ENCODE measurements at places on chromosomes 2 and 18.

GRCh38 chr18:36250827-36251226, 46.7 kb upstream of the FHOD3 start:
- DNase-seq, result no peak

DNA sequence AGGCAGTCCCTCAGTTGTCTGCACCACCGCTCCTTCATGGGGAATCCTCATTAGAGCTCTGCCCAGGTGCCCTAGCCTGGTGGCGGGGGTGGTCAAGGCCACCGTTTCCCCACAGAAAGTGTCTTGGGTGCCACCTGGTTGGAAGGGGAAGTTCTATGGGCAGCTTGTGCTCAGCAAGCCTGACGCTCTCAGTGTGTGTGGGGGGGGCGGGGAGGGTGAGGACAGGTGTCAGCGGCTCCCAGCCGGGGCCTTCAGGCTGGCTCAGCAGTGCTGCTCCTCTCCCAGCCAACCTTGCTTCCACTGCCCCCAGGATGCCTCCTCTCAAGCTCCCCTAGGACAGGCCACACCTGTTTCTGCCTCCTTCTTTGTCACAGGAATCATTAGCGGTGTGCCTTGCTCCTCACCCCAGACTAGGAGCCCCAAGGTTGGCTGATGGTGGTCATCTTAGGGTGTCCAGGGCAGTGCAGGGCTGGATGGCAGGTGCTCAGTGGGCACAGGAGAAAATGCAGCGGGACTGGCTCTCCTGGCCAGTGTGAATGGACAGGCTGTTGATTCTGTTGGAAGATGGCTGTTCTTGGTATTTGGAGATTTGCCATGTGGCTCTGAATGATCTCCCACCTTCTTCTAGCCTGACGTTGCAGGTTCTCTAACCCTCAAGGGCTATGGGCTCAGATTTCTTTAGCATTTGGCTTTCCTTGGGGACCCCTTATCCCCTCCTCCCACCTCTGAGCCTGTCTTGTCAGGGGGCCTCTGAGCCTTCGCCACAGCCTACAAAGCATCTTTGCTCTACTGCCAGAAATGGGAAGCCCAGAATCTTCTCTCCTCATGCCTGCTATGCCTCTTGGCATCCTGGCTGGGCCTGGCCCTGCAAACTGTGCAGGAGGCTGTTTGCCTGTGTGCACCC, 185.8 kb upstream of the HS6ST1 start:
- no peak for DNase-seq

GRCh38 chr2:68907232-68907919, 36.2 kb upstream of the BMP10 start:
- DNase-seq, result peak; percentile 21

GRCh38 chr2:11618708-11619062, 51.3 kb downstream of the NTSR2 start:
- DNase-seq, result no peak

GRCh38 chr2:176907341-176907740, 305.3 kb upstream of the HNRNPA3 start:
- DNase-seq, result no peak

- no peak for DNase-seq
These were observed 388.9 kb downstream of the ALK start for GRCh38 chr2:29532436-29532835.

- DNase-seq, result no peak
These were observed 598.6 kb downstream of the SLC4A3 start for GRCh38 chr2:220226076-220226475.

GRCh38 chr18:8808001-8808400, 102.6 kb downstream of the MTCL1 start:
- no peak for DNase-seq

DNA sequence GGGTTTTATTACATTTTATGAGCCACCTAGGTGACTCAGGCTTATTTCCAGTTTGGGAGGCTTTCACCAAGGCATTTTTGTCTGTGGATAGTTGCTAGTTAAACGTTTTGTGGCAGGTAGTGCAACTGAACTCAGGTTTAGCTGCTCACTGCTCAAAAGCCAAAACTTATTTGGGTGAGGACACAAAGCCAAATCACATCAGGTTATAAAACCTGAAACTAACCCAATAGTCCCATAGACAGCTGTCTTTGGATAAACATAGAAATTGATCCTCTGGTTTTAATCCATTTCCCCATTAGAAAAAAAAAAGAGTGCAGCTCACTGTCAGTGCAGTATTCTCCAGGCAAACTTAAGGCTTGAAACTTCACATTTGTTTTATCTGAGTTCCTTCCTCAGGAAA, 362.6 kb upstream of the TFPI start:
- DNase-seq, result no peak

GRCh38 chr2:237152361-237152760, 66.7 kb downstream of the COPS8 start:
- DNase-seq, result no peak

GRCh38 chr2:128786741-128787478, 468.2 kb upstream of the HS6ST1 start:
- no peak for DNase-seq

DNA sequence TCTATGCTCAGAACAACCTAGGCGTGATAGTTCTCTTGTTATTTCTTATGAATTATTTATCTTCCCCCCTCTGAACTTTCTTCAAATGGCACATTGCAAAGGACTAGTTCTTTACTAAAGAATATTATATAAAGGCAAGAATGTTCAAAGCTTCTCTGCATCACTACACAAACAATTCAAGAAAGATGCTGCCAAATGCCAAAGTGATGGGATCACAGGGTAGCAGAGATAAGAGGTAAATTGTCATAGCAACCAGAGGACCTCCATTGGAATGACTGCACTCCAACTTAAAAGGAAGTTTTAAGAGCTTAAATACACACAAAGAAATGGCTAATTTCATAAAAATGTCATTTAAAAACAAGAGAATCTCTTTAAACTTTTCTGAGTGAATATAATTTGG, 72.8 kb downstream of the AQP4 start:
- no peak for DNase-seq

- no peak for DNase-seq
These were observed 176.6 kb upstream of the TACR1 start for GRCh38 chr2:75375646-75376582.

DNA sequence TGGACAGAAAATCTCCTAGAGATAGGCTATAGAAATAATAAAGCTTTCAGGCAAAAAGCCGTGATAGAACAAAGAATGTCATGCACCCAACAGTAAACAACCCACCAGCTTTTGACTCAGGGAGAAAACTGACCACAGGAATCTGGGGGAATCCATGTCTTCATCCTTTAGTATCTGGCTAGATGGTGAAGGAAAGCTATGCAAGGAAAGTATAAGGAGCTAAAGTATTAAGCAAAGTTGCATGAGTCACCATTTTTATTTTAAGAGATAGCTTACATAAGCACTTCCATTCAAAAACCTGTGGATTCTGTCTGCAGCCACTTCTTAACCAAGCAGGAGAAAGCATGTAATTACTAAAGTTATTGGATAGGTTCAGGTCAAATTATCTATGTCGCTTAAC, 363.8 kb downstream of the LRP1B start:
- DNase-seq, result no peak

- DNase-seq, result no peak
These were observed 139.0 kb downstream of the TRIM43 start for GRCh38 chr2:95730813-95731212.

- DNase-seq, result no peak
These were observed 108.7 kb upstream of the ALPP start for GRCh38 chr2:232269867-232270266.

DNA sequence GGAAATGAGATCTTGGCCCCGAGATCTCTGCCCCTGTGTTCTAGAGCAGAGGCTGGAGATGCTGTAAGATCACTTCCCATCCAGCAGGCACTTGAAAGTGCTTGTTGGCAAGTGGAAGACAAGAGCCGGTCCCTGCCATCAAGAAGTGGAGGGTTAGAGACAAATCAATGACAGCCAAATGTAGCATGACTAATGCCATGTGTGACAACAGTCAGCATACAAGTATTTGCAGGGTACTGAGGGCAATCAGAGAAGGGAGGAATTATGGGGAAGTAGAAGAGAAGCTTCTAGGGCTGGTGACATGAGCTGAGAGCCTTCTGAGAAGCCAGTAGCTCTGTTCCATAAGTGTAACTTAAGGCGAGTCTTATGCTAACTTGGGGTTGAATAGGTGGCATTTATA, 58.6 kb downstream of the TMEM17 start:
- no peak for DNase-seq

DNA sequence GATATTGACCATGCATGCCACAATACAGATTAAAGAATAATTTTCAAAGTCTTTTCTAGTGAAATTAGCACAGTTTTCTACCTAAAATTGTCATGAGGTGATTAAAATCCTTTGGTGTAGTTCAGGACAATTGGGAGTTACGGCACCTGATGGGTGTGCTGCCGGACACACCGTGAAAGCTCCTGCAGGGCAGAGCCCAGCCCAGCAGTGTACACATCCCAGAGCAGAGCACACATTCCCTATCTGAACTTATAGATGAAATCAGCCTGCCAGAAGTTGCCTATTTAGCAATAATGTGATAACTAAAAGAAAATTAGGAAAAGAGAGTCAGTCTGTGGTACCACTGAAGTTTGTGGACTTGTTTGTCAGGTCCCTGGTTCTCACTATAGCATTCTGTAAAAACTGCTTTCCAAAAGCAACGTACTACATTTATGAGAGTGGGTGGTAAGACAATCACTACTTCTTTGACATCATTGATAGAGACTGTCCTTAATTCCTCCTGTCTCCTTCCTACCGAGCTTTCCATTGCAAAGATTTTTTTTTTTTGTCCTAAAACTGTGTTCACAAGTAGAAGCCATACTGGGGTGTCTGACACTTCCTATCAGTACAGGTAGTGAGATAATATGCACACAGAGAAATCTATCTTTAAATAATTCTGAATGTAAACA, 3.4 kb downstream of the CYTIP start:
- DNase-seq, result no peak

DNA sequence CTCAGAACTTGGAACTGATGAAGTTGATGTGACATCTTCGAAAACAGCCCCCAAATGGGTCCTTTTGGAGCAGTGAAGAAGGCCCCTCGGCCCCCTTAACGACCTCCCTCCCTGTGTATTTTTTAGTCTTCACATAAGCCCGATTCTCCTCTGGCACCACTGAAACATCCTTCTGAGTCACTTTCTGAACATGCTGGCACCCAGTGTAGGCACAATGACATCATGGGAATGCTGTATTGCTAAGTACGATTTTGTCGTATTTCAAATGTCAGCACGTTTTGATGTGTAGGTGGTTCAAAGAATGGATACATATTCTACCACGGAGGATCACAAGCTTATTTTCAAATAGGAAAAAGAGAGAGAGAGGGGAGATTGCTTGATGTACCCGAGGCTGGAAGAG, 111.7 kb upstream of the RIOK3 start:
- DNase-seq, result no peak

DNA sequence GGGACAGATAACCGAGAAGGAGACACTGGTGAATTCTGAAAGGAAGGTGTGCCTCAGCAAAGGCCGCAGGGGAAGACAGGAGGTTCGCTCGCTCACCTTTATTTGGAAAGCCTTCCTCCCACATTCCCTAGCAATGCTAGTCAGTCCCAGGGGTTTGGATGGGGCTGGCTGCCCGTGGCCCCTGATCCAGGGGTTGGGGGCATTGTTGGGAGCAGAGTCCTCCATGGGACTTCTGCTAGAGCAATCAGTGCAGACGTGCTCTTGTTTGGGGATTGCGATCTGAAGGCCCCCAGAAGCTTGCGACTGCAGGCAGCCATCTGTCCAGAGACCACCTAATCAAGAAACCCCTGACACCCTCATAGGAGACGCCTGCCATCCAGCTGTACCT, 6.0 kb upstream of the CYP27C1 start:
- no peak for DNase-seq

GRCh38 chr2:28325567-28326468, 66.8 kb upstream of the FOSL2 start:
- no peak for DNase-seq

DNA sequence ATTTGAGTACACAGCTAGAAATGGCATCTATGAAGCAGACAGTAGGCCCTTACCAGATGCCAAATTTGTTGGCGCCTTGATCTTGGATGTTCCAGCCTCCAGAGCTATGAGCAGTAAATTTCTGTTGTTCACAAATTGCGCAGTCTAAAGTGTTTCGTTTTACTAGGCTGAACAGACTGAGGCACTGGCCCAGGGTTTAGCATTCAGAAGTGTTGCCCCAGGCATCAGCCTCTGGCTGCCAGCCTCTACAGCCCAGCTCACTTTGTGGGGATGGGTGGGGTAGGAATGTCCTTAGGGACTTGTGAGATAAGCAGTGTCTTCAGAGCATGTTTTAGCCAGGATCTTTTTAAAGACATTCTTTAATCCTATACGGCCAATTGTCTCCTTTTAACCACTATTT, 51.5 kb upstream of the MGAT5 start:
- DNase-seq, result no peak

GRCh38 chr2:71153585-71154224, 23.3 kb downstream of the MPHOSPH10 start:
- DNase-seq, result no peak

DNA sequence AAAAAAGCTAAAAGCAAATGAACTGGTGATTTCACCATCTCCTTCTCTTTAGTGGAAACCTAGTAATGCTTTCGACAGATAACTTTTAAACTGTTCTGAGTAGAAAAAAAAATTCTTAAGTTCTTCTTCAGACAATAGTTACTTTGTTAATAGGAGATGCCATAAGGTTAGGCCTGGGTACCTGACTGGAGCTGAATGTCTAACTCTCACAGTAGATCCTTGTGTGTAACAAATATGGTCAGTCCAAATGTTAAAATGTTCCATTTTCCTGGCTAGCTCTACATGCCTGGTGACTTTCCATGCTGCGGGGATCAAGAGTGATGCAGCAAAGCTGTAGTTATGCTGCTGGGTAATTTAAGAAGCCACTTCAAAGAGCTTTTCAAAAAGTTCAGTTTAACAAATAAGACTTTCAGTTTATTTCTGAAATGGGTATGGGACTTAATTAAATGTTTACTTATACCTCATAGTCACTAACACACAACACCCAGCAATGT, 264.0 kb upstream of the SESTD1 start:
- no peak for DNase-seq

DNA sequence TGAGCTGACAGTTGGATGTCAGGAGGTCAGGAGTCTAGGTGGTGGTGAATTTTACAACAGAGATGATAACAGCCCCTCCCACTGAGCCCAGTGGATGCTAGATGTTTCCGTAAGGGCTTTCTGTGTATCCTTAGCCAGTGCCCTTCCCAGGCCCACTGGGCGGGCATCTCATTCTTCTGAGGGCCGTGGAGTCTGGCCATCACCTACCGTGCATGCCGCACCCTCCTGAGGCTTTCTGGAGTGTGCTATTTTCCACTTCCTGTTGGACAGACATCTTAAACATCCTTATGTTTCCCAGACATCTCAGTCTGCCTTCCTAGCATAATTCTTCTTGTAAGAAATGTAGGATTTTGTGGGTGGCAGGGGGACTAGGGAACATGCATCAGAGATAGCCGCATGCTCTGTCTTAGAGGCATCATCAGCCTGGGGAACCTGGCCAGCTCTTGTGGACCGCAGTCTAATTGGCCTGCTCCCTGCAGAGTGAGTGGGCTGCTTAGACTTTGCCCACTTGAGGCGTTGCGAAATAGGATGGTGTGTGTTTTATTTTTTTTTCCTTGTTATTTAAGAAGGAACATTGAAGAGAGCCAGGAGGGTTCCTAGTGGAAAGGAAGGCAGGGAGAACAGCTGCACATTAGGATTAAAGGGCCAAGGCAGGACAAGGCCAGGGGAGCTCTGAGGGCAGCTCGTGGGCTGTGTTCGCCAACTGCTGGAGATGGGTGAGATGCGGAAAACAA, 135.8 kb downstream of the SH3RF3 start:
- no peak for DNase-seq

GRCh38 chr2:63755216-63755615, 86.5 kb upstream of the UGP2 start:
- DNase-seq, result no peak

- DNase-seq, result no peak
These were observed 70.6 kb downstream of the MBP start for GRCh38 chr18:77061946-77062517.

Measured in T-helper 2 cell (primary cell).